ENCODE measurements at places on chromosomes 2 and 18.

DNA sequence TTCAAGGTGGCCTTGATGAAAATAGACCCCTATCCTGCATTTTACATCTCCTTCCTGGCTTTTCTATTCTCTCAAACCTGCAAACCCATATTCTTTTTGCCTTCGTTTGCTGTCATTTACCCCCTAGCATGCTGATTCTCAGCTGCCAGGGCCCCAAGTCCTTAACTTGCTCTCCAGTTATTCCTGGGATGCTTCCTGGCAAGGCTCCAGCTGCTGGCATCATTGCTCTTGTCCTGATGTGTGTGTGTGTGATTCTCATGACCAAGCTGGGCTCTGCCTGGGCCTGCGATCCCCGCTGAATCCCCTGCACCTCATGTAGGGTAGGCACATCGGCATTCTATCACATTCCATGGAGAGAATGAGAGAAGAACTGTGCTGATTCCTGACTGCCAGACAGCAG is 11.9 kb downstream of the NPAS2 start:
- no peak for DNase-seq

DNA sequence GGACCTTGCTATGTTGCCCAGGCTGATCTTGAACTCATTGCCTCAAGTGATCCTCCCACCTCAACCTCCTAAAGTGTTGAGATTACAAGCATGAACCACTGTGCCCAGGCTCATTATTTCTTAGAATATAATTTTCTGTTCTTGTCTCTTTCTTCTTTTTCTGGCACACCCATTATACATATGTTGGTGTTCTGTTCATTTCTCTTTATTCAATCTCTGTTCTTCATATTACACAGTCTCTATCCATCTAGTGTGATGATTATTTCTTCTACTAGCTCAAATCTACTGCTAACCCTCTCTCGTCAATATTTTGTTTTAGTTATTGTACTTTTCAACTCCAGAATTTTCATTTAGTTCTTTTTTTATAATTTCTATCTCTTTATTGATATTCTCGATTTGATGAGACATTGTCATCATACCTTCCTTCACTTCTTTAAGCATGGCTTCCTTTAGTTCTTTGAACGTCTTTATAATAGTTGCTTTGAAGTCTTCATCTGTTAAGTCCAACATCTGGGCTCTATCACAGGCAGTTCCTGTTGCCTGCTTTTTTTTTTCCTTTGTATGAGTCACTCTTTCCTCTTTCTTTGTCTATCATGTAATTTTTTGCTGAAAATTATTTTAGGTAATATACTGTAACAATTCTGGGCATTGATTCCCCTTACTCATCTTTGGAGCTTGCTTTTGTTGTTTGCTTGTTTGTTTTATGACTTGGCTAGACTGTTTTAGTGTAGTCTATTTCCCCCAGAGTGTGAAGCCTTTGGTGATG is 196.4 kb upstream of the NABP1 start:
- no peak for DNase-seq

DNA sequence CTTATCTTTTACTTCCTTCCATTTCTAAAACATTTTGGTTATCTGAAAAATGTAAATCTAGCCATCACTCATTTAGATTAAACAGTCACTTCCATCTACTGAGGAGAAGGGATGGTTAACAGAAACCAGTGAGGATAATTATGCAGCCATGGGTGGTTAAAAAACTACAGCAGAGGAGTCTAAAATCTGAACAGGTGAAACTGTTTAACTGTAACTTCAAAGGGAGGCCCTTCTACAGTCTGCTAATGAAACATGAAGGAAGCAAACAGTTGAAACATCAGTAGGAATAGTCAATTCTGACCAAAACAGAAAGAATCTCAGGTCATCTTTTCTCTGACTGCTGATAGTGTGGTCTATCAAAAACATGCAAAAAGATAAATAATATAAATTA is 71.0 kb downstream of the DTNB start:
- DNase-seq = no peak

GRCh38 chr2:32478889-32479620 is 122.2 kb downstream of the BIRC6 start:
- no peak for DNase-seq

DNA sequence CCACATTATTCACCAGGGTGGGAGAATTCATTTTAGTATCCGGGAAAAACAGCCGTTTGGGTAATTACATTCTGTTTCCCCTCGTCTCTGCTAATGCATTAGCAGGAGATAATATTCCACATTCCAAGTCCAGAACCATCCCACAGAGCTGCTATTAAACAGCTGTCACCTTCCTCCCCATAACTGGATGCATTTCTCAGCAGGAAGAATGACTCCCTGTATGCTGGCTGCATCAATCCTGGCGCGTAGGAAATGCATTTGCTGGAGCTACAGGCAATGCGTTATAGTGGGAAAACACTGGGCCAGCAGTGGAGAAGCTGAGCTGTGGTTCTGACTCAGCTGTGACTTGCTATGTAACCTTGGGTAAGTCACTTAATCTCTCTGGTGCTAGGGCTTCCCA is 246.0 kb downstream of the CLIP4 start:
- DNase-seq = no peak

DNA sequence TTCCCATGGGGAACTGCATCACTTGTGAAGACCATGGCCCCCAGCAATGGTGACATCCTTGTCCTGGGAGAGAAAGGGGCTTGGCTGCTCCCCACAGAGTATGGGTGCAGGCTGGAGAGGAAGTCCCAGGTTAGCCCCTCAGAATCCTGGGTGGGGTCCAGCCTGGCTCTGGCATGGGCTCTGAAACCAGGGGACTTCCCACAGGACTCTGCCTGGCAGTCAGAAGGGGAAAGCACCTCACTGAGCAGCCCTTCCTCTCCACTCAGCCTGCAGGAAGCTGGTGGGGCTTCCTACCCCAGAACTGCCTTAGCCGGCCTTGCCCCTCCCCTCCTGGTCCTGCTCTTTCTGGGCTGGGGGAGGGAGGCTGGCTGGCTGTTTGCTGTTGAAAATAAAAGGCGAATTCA is 3.7 kb downstream of the NEURL3 start:
- peak; percentile 49 for DNase-seq

GRCh38 chr2:198913394-198914152 is 544.2 kb downstream of the SATB2 start:
- DNase-seq = no peak
